T47D (cell line): ENCODE measurements at places on chromosomes 1 and 21.
A peak's percentile ranks its signal among the peaks of the same experiment; 100 is the strongest.

DNA sequence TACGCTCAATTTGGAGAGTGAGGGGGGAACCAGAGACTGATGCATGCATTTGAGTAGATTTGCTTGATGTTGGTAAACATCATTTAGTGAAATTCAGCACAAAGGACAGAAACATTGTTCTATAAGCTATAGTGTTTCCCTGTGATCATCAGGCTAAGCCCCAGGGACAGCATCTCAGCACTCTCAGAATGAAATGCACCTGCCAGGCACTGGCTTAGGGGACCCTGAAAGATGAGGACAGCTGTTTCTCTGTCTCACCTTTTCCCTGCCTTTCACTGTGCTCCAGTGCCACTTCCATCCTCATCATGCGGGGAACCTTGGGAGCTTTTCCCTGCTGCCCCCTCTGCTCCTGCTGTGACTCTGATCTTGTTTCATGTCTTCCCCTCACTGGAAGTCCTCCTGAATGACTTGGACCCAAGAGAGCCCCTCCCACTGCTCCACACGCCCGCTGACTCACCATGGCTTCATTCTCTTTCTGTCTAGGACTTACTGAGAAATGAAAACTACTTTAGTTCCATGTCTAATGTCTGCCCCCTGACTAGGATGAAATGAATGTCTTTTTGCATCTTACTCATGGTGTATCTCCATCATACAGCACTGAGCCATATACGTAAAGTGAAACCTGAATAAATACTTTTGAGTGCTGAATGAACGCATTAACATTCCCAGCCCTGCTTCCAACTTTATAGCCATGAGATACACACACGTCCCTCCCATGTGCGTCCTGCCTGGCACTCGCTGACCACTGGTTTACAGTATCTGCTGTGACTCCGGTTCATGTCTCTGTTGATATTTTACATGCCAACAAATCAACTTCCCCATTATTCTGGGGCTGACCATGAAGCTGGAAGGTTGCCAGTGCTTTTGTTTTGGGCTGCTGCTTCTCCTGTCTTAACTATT, 182.0 kb downstream of the PCP4 start:
- peak; percentile 24 for DNase-seq

DNA sequence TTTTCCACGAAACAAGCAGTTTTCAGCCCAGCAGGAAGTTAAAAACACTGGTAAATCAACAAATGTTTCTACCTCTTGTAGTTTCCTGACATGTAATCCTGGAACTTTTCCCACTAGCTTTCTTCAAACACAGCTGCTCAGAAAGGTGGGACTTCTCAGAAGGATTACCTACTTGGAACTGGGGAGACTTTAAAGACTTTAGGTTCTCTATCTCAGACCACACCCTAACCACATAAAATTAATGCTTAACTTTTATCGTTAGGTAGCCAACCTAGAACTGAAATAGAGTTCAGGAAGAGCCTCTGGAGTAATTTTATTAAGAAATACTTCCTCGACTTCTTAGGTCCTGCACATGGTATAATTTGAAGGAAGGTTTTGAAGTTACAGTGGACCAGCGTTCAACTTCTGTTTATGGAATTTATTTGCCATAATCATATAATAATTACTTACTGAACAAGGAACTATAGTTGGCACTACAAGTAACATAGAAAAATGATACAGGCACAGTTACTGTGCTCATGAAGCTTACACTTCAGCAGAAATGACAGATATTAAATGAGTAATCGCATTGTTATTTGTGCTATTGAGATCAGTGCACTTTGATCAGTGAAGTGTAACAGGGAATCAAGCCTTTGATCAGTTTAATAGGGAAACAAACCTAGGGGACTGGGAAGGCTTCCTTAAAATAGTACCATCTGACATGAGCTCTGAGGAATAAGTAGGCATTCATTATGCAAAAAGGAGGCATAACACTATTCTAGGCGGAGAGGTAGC, at the start of gene BCL2L15:
TSS of gene BCL2L15 (minus strand) at position 180 of the 774 bp plus-strand sequence. CDS start 206 bp downstream, outside the sequence.
- DNase-seq, result no peak

- DNase-seq, result no peak
Measured at GRCh38 chr1:218823291-218823900, 350.3 kb upstream of the LYPLAL1 start.

DNA sequence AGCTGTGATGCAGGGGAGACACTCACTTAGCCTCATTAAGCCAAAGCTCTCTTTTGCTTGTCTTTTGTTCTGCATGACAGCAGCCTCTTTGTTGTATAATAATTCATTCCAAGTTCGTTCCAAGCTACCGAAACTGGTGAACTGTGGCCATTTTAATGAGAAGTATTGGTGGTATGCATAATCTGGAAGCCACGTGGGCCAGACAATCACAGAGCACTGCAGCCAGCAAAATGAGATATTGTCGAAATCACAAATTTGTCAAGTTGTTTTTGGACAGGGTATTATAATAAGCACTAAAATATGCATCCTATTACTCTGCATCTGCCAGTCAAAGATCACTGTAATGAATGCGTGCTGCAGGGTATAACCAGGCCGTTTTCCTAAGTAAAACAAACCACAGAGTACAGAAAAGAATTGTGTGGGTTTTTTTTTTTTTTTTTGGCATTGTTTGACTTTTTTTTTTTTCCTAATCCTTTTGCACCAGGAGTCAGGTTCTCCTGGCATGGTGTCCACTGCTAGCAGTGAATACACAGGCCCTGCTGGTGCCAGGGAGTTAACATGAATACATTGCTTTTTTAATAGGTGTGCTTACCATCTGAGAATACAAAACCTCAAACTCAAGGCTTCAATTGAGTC, 423.9 kb downstream of the PTBP2 start:
- no peak for DNase-seq
